Epithelial cell of umbilical artery (primary cell): ENCODE measurements at places on chromosomes 11 and 22. TPM values are rescaled to one million over a fixed set of nuclear protein-coding genes. Genes with fewer than 3 reads are reported as not detected.

The MMP3 gene
- total RNA-seq = 0.46 TPM in 1 of 2 replicates, not detected in the other

The OR51V1 gene
- not detected in 2 replicates for total RNA-seq

The DDIAS gene
- 7.5 and 13.2 TPM in 2 replicates for total RNA-seq

The NPTXR gene
- 0.32 and 0.46 TPM in 2 replicates for total RNA-seq

The ENTHD1 gene
- total RNA-seq = not detected in 2 replicates

The BCO2 gene
- 0.61 and 0.65 TPM in 2 replicates for total RNA-seq

The P2RY2 gene
- total RNA-seq = 6.5 and 6.8 TPM in 2 replicates

The POU2AF2 gene
- total RNA-seq = not detected in 2 replicates

The NXPE4 gene
- total RNA-seq = not detected in 2 replicates

The WDR74 gene
- 70.8 and 74.3 TPM in 2 replicates for total RNA-seq

The HOATZ gene
- not detected in 2 replicates for total RNA-seq

The RANGAP1 gene
- total RNA-seq = 93.2 and 146 TPM in 2 replicates

The CHEK2 gene
- total RNA-seq = 15.9 and 25.8 TPM in 2 replicates

The THY1 gene
- total RNA-seq = 4.0 and 7.5 TPM in 2 replicates

The SCGB1A1 gene
- total RNA-seq = not detected in 2 replicates

The GUCY1A2 gene
- under 0.01 TPM in 2 replicates for total RNA-seq

The SHISAL1 gene
- total RNA-seq = 0.15 TPM in 1 of 2 replicates, not detected in the other

The PPFIBP2 gene
- 0.65 and 2.9 TPM in 2 replicates for total RNA-seq

The RAG2 gene
- not detected in 2 replicates for total RNA-seq

The HEPN1 gene
- 0.46 TPM in 1 of 2 replicates, not detected in the other for total RNA-seq

The FAM180B gene
- total RNA-seq = not detected in 2 replicates

The OR8A1 gene
- total RNA-seq = not detected in 2 replicates

The PRG2 gene
- total RNA-seq = 0.30 TPM in 1 of 2 replicates, not detected in the other

The OSM gene
- not detected in 2 replicates for total RNA-seq

The NFAM1 gene
- not detected in 2 replicates for total RNA-seq

The MOV10L1 gene
- total RNA-seq = 14.9 and 15.2 TPM in 2 replicates

The SNX32 gene
- 1.9 TPM in 1 of 2 replicates, not detected in the other for total RNA-seq

The OR10A2 gene
- not detected in 2 replicates for total RNA-seq

The CARD18 gene
- under 0.01 TPM in 1 of 2 replicates, not detected in the other for total RNA-seq

The MMP7 gene
- 0.30 and 0.97 TPM in 2 replicates for total RNA-seq

The KREMEN1 gene
- total RNA-seq = 0.30 and 0.32 TPM in 2 replicates

The SYT13 gene
- not detected in 2 replicates for total RNA-seq

The SLC22A12 gene
- total RNA-seq = not detected in 2 replicates

The MFRP gene
- total RNA-seq = under 0.01 and 0.15 TPM in 2 replicates
